ENCODE measurements at places on chromosomes 11 and 22.
A peak's percentile ranks its signal among the peaks of the same experiment; 100 is the strongest.

DNA sequence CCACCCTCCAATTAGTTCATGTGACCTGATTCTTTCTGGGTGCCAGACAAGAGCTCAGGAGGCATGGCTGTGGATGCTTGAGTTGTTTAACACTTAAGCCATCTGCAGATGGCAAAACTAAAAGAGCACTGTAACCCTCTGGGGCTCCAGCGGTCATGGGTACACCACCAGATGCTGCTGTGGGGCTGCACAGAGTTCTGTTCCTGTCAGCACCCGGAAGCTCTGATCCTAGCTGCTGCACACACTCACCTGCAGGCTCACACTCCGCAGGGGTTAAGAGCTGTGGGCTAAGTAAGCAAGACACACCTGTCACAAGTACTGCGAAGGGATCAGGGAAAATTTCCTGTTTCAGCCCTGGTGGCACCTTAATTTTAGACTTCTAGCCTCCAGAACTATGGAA, 307.8 kb downstream of the C11orf87 start:
- DNase-seq, result no peak

DNA sequence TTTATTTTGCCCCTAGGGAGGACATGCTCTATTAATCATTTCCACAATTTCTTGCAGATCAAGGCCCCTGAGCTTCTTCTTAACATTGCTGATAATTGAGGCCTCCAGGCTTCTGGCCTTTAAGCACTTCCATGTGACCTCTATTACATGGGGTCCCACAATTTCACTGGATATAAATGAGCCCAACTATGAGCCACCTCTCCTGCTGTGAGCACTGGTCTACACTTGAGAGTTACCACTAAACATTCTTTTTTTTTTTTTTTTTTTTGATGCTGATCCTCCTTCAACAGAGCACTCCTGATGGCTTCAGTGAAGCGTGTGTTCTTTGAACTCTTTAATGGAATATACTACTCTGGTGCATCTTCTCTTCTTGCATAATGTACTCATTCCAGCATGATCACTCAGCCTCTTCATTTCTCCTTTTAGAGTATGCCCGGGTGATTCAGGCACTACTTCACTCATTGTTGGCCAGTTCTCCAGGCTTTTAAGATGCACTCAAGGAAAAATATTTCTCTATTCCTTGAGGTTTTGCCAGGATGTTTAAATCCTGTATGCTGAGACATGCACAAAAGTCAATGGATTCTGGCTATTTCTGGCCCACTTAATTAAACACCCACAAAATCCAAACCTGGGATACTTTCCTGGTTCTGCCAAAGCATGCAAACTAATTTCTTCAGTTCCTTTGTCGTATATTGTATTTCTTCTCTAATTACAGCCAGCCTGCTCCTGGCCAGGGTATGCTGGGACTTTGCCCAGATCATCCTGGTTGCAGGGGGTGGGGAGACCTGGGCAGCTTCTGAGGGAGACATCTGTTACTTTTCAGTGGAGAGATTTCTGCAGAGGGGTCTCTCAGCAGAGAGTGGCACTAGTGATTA, 257.8 kb upstream of the LUZP2 start:
- DNase-seq, result no peak

- DNase-seq, result peak; percentile 63
Observed at GRCh38 chr22:17777005-17777716, 2.9 kb upstream of the BID start.

DNA sequence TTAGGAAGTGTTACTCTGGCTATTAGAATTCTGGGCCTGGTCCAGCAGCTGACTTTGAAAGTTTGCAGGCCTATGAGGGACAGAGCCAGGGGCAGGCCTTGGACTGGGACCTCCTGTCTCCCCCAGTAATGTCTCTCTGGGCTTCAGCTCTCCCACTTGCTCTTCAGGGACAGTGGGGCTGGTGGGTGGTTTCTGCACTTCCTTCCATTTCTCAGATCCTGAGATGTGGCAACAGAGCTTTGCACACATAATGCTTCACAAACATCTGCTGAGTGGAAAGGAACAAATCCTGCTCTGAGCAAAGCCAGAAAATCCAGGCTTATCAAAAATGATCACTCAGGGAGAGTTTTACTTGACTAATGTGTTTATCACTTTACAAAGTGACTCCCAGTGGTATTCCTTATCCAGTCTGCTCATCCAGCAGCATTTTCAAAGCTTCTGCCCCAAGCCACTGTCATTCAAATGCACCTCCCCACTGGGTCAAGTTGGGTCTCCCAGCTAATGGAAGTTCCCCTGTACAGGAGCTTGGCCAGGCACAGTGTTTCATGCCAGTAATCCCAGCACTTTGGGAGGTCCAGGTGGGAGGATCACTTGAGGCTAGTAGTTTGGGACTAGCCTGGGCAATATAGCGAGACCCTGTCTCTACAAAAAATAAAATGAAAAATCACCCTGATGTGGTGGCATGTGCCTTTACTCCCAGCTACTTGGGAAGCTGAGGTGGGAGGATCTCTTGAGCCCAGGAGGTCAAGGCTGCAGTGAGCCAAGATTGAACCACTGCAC, 13.5 kb upstream of the OSBP2 start:
- no peak for DNase-seq

GRCh38 chr11:75655605-75656004, 13.2 kb downstream of the MAP6 start:
- DNase-seq, result no peak

DNA sequence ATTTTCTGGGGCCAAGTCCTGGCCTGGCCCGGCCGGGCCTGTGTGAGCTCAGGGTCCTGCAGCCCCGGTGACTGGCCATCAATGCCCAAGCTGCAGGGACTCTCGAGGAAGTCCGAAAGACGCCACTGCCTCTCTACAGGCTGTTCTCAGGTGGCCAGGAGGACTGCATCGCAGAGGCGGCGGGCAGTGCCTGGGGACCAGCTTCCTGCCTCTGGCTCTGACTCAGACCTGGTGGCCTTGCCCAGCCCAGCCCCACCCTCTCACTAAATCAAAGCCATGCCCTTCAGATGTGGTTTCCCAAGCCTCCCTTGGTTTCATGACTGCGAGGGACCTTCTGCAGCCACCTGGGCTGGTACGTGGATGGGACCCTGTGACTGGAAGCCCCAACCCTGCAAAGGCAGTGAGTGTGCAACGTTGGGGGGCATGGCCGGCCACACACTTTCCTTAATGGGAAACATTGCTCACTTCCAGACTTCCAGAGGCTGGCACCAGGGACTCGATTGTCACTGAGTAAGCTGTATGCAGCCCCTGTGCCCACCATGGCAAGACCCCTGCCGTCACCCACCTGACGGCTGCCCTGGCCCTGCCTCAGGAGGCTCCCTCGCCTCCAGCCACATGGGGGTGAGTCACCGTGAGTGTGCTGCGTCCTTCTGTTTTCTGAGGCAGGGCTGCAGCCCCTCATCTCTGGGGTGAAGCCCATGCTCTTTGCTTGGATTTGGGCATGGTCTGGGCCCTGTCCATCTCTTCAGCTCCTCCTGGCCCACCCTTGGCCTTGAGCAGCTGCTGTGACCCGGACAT, 6.0 kb upstream of the FGF3 start:
- DNase-seq, result no peak

GRCh38 chr11:41245704-41246398, 213.6 kb downstream of the LRRC4C start:
- no peak for DNase-seq

- no peak for DNase-seq
Observed at GRCh38 chr11:13000721-13001120, 8.4 kb upstream of the RASSF10 start.

GRCh38 chr22:46902998-46903916, 140.8 kb downstream of the TBC1D22A start:
- DNase-seq, result no peak

DNA sequence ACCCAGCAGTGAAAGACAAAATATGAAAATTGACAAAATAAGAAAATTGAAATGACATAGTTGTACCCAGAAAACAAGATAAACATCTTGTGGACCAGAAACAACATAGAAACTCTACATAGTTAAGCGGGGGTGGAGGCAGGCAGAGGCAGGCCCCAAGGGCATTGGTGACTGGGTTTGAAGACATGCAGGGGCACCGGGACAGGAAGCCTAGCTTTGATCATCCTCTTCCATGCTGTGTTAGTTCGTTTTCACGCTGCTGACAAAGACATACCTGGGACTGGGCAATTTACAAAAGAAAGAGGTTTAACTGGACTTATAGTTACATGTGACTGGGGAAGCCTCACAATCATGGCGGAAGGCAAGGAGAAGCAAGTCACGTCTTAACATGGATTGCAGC, 33.5 kb upstream of the CRTAM start:
- DNase-seq, result no peak

DNA sequence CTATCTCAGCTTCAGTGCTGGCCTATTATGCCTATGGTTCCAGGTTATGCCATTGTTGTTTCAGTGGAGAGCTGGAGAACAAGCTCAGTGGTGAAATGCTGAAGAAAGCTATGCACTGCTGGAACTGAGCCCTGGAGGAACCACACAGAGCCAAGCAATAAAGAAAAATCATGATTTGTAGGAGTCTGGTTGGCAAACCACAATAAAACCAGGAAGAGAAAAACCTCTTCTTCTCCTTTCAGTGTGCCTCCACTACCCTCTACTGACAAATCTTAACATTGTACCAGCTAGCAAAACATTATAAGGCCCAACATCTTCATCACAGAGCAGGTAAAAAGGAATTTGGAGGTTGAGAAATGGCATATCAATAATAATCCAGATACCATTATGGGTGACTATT, 5.3 kb downstream of the OR51F2 start:
- DNase-seq, result no peak

DNA sequence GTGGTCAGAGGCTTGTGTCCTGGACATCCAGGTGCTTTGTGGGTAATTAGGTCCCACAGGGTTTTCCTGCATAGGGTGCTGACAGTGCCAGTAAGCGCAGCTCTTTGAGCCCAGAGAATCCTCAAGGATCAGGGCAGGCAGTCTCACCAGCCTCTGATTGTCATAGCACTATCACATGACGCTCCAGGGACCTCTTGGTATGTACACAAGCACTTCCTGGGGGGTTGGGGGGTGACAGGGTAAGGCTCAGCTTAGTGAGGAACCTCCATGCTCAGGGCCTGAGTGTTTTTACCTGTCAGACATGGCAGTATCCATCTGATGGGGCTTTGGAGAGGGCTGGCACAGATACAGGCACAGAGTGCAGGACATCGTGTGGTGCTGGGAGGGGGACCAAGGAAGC, 27.9 kb upstream of the SUSD2 start:
- peak; percentile 44 for DNase-seq

DNA sequence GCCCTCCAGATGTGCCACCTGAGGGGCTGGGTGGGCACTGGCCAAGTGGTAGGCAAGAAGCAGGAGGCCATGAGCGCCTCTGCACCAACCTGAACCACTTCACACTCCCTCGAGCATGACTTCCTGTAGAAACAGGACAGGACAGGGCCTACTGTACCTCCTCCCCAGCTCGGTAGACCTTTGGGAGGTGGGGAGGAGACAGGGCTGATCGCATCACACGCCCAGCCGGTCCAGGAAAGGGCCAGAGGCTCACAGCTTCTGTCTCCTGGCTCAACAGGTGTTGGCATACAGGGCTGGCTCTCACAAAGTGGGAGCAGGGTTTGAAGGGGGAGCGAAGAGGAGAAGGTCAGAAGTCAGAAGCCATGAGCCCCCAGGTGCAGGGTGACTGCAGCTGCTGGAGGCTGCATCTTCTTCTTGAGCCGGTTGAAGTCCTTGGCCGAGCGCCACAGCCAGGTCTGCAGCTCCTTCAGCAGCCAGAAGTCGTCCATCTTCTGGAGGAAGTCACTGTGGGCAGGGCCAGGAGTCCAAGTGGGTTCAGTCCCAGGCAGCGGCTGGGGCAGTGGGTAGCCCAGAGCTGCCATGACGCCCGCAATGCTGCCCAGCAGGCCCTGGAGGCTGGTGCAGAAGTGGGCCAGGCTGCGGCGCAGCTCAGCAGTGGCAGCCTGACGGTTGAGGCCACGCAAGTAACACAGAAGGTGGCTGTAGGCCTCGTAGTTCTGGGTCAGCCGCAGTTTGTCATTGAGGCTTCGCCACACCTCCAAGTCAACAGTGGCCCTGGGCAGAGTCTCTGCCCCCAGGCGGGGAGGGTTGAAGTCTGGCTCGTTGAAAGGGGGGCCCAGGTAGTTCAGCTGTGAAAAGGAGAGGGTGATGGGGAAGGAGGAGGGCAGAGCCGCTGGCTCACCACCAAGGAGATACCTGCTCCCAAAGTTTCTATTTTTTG, 8.3 kb downstream of the CLCF1 start:
- no peak for DNase-seq

GRCh38 chr11:63845911-63846310, 7.0 kb downstream of the MARK2 start:
- DNase-seq, result no peak

DNA sequence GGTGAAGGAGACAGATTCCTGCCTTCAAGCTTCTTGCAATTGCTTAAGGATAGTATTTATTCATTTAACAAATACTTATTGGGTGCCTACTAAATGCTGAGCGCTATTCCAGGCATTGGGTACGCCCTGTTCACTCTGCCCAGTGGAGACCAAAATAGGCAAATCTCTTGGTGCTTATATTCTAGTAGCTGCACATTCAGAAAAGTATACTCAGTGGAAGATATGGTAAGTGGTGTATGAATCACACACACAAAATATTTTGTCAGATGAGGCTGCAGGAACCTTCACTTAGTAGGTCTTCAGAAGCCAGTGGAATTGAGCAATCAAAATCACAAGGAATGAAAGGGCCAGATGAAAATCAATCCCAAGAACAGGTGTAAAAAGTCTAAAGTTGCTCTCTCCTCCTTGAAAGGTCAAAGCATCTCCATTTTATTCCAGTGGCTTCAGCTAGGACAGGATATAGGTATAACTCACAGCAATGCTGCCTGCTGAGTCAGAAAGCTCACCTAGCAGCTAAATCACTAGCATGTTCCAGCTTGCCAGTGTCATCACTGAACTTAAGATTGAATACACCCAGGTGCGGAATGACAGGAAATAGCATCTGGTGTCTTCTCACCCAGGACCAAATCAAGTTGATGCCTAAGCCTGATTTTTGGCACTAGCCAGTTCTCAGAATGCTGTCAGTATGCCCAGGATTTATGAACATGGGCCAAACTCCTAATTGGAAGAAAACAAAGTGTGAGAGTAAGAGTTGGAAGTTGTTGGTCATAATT, 83.9 kb downstream of the AMOTL1 start:
- no peak for DNase-seq

GRCh38 chr11:117604336-117604995, 192.6 kb downstream of the DSCAML1 start:
- no peak for DNase-seq

GRCh38 chr11:11427140-11427539, 74.1 kb upstream of the CSNK2A3 start:
- DNase-seq, result no peak

GRCh38 chr11:77109236-77110019, 6.8 kb downstream of the OMP start:
- DNase-seq, result no peak

GRCh38 chr22:39316440-39317083, 2.9 kb downstream of the RPL3 start:
- peak; percentile 74 for DNase-seq
